ENCODE measurements at places on chromosomes 3 and 15.

DNA sequence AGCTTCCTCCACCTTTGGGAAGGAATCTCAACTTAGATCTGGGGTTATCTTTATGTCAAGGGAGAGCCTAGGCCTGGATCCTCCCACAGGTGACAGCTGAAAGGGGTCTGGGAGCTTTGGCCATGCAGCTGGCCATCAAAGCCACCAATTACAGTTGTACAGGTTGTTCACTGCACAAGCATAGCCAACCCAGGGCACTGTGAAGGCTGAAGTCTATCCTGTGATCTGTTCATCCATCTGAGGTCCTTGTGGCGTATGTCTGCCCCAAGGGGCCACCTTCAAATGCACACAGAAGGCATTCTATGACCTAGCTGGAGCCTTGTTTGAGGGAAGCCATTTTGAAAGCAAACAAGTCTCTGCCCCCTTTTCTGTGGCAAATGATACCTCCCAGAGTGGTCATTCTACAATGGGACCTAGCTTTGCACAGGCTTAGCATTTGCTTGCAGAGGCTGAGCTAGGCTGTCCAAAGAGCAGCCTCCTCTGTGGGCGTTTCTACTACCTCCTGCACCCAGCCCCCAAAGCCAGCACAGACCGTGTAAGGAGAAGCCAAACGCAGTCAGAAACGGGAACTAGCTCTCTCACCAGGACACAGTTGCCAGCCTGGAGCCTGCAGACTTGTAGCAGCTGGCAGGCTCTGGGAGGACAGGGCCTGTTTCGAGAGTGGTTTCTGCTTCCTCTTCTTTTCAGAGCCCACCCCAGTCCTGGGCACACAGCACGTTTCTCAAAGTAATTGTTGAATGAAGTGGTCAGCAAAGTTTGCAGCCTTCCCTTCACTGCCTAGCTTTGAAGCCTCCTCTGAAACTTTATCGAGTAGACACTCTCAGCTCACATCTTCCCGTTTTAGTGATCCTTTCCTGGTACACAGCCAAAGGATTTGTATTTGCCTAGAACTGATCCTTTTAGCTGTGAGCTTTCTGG, 157.3 kb upstream of the SMAD3 start:
- DNase-seq, result no peak

DNA sequence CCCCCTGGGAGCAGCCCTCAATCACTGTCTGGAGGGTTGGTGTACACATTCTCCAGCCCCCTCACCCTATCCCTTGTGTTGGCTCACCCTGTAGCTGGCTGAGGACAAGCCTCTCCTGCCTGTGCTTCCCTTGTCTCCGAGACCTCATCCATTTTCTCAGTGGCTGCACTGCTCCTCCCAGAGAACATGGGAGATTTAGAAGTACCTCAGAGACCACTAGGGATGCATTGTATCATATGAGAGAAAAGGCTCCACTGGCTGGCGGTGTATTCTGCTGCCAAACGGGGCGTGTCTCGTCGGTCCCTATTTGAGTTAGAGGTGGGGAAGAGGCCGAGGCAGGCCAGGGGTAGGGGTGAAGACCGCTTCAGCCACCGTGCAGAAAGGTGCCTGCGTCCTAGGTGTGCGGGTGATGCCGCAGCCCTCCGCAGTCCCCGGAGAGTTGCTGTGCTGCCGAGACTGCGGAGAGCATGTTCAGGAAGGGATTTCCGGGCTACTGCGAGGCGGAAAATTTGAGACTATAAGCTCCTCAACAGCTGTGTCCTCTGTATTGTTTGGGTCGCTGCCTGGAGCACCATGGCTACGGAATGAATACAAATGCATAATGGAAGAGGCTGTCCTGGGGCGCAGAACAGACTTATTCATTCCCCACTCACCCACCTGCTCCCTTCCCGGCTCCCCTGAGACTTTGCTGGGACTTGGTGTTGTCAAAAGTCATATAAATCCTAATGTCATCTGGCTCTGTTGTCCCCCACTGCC, 43.8 kb downstream of the SPSB4 start:
- no peak for DNase-seq

DNA sequence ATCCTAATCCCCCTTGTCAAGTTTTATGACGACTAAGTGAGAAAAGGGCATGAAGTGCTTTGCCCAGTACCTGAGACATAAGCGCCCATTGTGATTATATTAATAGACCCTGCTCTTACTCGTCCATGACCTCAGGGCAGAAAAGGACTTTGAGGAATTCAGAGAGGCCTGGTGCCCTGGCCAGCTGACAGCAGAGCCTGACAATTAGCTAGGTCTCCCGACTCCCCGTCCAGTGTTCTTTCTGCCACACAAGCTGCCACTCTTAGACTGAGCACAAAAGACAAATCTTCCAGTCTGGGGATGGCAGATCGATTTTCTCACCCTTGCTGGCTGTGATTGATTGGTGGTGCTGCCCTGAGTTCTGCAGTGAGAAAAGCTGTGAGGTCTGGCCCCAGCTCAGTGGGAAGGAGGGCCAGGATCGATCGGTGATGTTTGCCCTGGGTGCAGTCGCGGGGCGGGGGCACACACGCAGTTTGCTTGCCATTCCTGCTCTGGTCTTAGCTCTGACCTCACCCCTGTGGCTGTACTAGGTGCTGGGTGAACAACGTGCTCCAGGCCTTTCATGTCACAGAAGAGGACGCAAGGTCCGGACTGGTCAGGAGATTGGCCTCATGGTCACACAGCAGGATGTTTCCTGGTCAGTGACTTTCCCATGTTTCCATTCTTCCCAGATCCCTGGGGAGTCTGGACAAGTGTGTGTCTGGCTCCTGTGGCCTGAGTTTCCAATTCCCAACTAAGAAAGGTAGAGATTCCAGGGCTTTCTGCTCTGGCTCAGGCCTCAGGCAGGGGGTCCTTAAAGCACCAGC, 67.4 kb upstream of the TLE3 start:
- no peak for DNase-seq

- no peak for DNase-seq
Observed at GRCh38 chr3:48068886-48069285, 52.7 kb upstream of the MAP4 start.

DNA sequence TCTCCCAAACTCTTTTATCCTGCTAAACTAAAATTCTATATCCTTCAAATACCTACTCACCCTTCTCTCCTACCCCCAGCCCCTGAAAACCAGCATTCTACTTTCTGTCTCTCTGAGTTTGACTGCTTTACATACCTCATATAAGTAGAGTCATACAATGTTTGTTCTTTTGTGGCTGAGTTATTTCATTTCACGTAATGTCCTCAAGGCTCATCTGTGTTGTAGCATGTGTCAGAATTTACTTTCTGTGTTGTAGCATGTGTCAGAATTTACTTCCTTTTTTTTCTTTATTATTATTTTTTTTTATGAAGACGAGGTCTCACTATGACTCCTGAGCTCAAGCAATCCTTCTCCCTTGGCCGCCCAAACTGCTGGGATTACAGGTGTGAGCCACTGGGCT, 20.1 kb downstream of the IFT122 start:
- no peak for DNase-seq

GRCh38 chr3:194749631-194750490, 64.2 kb downstream of the FAM43A start:
- DNase-seq, result no peak

DNA sequence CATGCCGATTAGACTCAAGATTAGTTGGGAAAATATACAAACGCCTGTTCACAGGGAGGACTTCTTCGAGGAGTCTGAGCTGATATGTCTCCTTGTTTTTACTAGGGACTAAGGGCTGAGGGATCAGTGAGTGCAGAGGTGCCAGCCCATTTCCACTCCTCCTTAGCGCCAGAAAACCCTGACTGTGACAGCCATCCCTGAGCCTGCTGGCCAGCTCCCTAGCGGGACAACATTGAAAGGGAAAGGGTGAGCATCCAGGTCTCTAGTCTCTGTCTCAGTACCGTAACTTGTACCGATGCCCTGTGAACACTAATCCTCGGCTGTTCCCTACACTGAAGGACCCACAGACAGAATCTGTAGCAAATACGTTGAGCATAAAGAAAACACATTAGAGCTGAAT, 243.4 kb downstream of the WNT5A start:
- no peak for DNase-seq

- no peak for DNase-seq
Observed at GRCh38 chr3:100606894-100607512, 2.4 kb upstream of the ADGRG7 start.

DNA sequence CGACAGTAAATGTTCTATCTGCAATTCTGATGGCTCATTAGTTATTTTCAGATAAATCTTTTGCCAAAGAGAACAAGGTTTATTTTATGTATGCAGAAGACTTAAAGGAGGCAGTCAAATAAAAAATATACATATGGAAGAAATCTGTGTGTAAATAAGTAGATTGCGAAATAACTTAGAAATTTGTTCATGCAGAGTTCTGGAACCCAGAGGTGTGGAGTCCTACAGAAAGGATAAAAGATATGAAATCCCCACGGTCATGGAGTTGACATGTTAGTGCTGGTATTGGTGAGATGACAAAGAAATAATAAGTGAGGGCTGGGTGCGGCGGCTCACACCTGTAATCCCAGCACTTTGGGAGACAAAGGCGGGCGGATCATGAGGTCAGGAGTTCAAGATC, 111.2 kb upstream of the CFAP20DC start:
- no peak for DNase-seq

DNA sequence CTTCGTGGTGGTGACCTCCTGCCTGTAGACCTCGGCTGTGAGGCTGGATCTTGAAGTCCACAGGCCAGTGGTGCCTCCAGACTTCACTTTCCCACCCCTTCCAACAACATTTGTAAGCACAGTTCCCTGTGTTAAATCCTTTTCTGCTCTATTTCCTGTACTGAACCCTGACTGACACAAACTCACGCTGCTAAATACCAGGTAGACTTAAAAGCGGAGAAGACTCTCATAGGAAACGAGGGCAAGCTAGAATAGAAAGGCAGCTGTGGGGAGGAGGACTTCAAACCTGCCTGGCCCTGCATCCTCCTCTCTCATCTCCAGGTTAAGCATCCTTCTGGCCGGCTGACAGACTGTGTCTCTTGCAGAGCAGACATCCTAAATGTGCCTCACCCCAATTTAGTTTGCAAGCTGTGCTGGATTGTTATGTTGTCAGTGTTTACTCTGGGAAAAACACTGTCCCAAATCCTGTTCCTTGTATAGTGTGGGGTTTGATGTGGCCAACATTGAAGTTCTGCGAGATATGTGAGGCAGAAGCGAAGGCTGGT, 58.5 kb upstream of the LARS2 start:
- DNase-seq, result no peak

DNA sequence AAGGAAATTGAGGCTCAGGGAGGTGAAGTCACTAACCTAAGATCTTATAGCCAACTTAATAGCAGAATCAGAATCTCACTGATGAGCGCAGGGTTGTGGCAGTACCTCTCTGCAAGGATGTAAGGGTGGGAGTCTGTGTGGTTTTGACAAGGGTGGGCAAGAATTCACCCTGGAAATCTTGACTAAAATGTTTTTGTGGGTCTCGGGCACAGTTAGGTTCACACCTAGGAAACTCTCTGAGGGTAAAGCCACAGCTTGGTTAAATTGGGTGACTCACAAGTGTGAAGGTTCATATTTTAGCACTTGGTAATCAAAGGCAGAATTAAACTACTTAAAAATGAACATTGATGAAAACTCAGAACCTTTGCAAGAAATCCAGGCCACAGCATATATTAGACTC, 178.2 kb upstream of the EOMES start:
- peak; percentile 80 for DNase-seq

DNA sequence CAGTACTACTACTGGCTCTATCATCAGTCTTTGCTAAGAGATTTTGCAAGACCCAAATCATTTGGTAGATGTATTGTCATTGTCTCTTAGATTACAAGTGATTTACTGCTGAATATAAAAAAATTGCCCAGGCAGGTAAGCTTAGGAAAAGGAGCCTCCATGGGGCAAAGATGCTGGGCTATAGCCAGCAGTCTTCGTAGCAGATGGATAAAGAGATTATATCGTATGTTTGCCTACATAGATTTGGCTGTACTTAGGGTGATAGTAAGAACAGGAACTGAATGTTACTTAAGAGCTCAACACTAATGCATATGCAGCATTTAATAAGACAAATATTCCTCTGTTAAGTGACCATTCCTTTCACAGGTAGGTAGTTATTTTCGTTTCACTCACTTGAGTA, 48.9 kb downstream of the PTPRG start:
- DNase-seq, result no peak

- no peak for DNase-seq
Observed at GRCh38 chr15:84572231-84572630, 28.6 kb upstream of the ZSCAN2 start.

GRCh38 chr3:49563040-49563578, 8.8 kb downstream of the BSN start:
- DNase-seq, result no peak

DNA sequence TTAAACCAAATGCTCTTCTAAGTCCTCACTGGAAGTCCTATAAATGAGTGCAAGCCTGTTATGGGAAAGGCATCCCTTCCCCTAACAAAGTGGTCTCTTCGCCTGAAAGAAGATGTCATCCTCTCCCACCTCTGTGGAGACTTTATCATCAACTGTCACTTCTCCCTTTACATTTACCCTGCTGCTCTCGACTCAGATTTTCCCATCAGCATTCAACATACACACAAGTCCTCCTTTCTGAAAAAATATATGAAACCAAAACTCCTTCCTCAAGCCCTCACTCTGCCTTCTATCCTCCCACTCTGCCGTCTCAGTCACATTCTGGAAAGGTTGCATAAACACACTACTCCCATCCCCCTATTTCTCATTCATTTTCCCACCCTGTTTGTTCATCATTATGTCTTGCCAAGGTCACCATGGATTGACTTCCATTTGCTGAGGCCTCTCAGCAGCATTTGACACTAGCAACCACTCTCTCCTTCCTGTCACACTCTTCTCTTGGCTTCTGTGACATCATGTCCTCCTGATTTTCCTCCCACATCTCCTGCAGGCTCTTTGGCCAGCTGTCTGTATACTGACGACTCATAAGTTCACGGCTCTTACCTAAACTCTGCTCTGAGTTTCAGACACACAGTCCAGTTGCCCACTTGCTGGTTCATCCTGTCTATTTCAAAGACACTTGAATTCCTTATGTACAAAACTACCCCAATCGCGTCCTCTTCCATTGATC, 70.3 kb upstream of the SMAD3 start:
- DNase-seq, result no peak

GRCh38 chr15:69647142-69647513, 194.5 kb downstream of the RPLP1 start:
- DNase-seq, result no peak

DNA sequence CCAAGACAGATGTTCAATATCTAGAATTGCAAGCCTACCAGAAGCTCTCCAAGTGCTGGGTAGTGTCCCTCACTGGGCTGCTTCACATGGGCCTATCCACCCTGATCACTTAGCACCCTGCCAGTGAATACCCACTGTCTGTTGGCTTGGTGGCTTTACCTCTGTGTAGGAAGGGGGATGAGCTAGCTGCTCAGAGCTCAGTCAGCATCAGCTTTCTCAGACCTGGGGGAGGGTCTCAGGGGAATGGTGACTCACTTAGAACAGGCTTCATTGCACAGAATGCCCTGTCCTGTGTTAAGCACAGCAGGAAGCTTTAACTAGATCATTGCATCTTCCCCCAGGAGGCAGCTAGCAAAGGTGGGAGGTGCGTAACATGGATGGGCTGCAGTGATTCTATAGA, 209.8 kb downstream of the PDCD6IP start:
- no peak for DNase-seq

All from CD8-positive, alpha-beta T cell (primary cell).